ENCODE measurements at places on chromosomes 4 and X. TPM values are rescaled to one million over a fixed set of nuclear protein-coding genes. Genes with fewer than 3 reads are reported as not detected.

The SATL1 gene
- not detected for polyA plus RNA-seq

The PROM1 gene
- polyA plus RNA-seq = 0.10 TPM

The TMEM271 gene
- not detected for polyA plus RNA-seq

The SLC10A6 gene
- polyA plus RNA-seq = 0.40 TPM

The PRRG3 gene
- polyA plus RNA-seq = not detected

The ADH4 gene
- not detected for polyA plus RNA-seq

The ARHGAP6 gene
- not detected for polyA plus RNA-seq

The STOX2 gene
- polyA plus RNA-seq = 1.8 TPM

The RIPPLY1 gene
- polyA plus RNA-seq = not detected

The PDK3 gene
- 9.2 TPM for polyA plus RNA-seq

The TAPT1 gene
- 7.8 TPM for polyA plus RNA-seq

The ESX1 gene
- not detected for polyA plus RNA-seq

The TCEANC gene
- 0.69 TPM for polyA plus RNA-seq

The ARX gene
- polyA plus RNA-seq = not detected

The SLC9A6 gene
- 13.4 TPM for polyA plus RNA-seq

The RASSF6 gene
- 6.2 TPM for polyA plus RNA-seq

The SMIM10 gene
- 0.20 TPM for polyA plus RNA-seq

The GPR173 gene
- polyA plus RNA-seq = 0.23 TPM

The CFP gene
- polyA plus RNA-seq = 0.06 TPM

The HSFX4 gene
- polyA plus RNA-seq = not detected

The SYTL4 gene
- 2.5 TPM for polyA plus RNA-seq

The LRP2BP gene
- 0.12 TPM for polyA plus RNA-seq

The ARFIP1 gene
- 14.7 TPM for polyA plus RNA-seq

The VSIG1 gene
- 1.6 TPM for polyA plus RNA-seq

The TGIF2LX gene
- polyA plus RNA-seq = not detected

The SLITRK4 gene
- not detected for polyA plus RNA-seq

The ANK2 gene
- 0.69 TPM for polyA plus RNA-seq

The PPBP gene
- polyA plus RNA-seq = 2.7 TPM

The NAA11 gene
- not detected for polyA plus RNA-seq

The TRIM60 gene
- not detected for polyA plus RNA-seq

The STARD8 gene
- polyA plus RNA-seq = 0.19 TPM

The TEX11 gene
- polyA plus RNA-seq = not detected

The RXFP1 gene
- polyA plus RNA-seq = not detected

The COX7B2 gene
- not detected for polyA plus RNA-seq

The ING2 gene
- polyA plus RNA-seq = 8.6 TPM
